ENCODE measurements at places on chromosomes 3 and 15.

DNA sequence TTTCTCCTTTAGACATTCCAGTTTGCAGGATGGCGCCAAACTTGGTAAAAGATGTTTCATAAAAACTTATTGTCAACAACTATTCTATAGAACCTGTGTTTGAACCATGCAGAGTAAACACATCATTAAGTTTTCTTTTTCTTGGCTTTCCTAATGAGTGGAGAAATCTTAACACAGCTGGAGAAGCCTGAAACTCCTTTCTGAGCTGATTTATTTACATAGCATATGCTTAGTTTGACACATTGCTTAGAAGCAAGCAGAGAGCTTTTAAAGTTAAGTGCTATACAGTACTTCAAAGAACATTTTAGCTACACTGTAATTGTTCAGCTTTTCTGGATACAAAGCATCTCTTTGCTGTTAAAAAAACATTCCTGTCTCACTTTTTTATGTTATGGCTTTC is 61.0 kb upstream of the PAQR5 start:
- DNase-seq = no peak

DNA sequence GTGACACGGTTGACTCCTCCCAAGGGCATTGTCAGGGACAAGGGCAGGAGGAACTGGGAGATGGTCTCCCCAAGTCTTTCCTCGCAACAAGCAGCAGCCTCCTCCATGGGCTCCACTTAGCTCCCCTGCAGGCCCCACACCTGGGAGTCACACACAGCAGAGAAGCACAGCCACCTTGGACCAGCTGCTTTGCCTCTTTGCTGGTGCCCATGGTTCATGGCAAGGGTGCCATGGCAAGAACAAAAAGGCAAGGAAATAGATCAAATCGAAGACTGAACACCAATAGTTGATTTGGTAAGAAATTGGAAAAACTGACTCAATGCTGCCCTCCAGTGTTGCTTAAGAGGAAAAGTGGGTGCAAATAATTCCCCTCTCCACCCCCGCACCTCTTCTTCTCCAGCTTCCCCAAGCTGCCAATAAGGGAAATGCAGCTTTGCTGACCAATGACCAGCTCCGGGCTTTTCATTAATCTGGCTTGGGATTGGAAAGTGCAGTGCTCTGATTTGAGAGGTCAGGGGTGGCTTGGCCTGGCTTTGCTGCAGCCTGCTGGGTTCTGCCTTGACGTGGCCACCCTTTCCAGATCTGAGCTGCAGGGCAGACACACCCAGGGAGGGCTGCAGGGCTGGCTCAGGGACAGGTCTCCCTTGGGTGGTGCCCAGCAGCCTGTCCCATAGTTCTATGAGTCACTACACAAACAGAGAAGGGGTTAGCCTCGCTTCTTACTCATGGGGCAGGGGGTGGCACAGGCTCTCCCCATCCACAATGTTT is 162.0 kb downstream of the KLF13 start:
- peak; percentile 66 for DNase-seq

DNA sequence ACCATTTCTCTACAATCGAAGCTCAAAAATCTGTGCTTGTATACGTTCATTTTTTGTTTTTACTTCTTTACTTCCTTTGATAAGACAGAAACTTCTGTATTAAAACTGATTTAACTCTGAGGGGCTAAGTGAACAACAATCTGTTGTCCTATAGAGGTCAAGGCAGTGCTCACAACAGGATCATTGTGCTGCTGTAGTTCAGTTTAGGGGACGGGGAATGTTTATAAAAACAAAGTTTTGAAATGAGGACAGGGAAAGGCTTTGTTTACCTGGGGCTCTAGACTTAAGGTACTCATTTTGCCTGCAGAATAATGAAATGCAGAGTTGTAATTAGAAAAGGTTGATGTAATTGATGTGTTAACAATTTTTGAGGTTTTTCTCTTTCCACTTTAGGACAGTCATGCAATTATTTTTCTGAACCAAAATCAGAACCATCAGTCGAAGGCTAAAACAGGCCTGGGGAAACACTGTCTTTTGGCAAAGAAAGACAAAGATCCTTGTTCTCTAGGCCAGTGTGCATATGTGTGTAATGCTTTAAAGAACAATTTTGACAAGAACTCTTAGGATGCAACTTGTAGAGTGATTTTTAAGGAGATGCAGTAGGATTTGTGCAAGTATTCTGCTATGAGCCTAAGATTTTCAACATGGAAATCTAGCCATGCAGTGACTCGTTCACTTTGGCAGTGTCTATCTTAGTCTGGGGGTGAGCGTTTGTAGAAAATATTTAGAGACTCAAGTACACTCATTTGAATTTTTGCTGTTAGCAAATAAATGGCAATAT is 165.2 kb downstream of the PGPEP1L start:
- no peak for DNase-seq

GRCh38 chr3:44013967-44014366 is 227.7 kb upstream of the TOPAZ1 start:
- no peak for DNase-seq

- no peak for DNase-seq
These were observed 6.9 kb upstream of the OXSR1 start for GRCh38 chr3:38158472-38158871.

DNA sequence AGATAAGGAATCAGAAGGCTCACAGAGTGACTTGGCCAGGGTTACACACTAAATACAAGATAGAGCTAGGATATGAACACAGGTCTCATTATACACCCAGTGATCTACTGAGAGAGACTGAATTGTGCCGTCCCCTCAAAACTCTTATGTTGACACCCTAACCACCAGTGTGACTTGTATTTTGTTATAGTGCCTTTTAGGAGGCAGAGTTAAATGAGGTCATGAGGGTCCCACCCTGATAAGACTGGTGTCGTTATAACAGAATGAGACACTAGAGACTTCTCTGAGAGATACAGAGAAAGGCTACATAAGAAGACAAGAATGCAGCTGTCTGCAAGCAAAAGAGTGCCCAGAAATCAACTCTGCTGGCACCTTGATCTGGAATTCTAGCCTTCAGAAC is 12.6 kb downstream of the KPNA1 start:
- no peak for DNase-seq

GRCh38 chr15:51105430-51106016 is 10.8 kb upstream of the TNFAIP8L3 start:
- no peak for DNase-seq

DNA sequence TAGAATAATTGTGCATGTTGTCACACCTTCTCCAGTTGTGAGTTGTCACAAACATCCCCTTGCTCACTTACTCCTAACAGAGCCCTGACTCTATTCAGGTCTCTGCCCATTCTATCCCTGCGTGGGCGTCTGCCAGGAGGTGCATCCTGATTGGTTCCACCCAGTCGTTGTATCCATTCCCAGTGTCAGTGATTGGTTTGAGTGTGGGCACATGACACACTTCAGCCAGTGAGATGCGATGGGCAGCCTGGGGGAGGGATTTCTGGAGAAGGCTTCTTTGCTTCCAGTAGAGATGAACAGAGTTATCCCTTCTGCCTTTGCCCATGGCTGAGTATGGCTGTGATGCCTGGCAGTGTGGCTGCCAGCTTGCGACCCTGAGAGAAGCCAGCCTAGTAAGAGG is 18.7 kb downstream of the PXYLP1 start:
- DNase-seq = no peak

DNA sequence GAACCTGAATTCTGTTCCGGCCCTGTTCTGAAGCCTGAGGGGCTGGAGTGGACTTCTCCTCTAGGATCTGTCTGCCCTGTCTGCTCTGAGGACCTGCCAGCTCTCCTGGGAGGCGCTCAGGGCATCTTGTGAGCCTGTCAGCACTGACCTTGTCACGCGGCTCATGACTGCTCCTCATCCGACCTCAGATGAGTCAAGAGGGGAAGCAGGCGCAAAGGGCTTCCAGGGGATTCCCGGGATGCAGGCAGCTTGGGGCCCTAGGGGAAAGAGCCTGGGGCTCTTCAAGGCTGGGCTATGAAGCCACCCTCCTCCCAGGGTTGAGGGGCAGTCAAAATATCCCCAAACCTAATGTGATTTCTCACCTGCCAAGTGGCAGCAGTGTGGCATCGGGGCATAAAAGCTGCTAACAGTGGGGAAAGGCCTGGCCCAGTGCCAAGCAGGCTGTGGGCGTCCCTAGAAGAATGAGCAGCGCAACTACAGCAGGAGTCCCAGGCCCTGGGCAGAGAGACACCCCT is 27.6 kb upstream of the ANKDD1A start:
- DNase-seq = peak; percentile 56

- peak; percentile 55 for DNase-seq
These were observed 1.7 kb downstream of the RORA start for GRCh38 chr15:61227269-61227949.

GRCh38 chr3:100129941-100130340 is 15.6 kb upstream of the FILIP1L start:
- DNase-seq = no peak

- no peak for DNase-seq
These were observed 20.0 kb downstream of the MBNL1 start for GRCh38 chr3:152288681-152289080.

- peak; percentile 36 for DNase-seq
These were observed 91.5 kb downstream of the MYLK start for GRCh38 chr3:123792473-123793201.

GRCh38 chr15:29849218-29849617 is 26.9 kb upstream of the TJP1 start:
- no peak for DNase-seq

GRCh38 chr3:5349343-5349742 is 161.8 kb downstream of the EDEM1 start:
- DNase-seq = no peak

DNA sequence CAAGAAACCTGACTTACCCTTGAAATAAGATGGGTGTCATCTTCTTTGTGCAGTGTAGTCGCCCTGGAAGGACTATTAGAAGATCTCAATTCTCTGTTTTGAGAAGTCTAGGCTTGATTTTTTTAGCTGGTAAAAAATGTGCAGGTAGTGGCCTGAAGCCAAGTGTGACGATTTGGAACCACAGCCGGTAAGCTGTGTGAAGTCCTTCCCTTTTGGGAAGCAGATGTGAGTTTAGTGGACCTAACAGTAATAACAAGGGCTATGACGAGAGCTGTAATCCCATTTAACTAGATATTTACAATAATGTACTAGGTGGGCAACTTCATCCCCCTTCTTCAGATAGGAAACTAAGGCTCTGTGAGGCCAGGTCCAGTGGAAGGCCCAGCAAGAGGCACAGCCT is 81.7 kb upstream of the MYZAP start:
- peak; percentile 34 for DNase-seq

- no peak for DNase-seq
These were observed 426.1 kb downstream of the IL5RA start for GRCh38 chr3:2684046-2684445.

GRCh38 chr15:100167884-100168375 is 173.8 kb downstream of the ADAMTS17 start:
- no peak for DNase-seq

DNA sequence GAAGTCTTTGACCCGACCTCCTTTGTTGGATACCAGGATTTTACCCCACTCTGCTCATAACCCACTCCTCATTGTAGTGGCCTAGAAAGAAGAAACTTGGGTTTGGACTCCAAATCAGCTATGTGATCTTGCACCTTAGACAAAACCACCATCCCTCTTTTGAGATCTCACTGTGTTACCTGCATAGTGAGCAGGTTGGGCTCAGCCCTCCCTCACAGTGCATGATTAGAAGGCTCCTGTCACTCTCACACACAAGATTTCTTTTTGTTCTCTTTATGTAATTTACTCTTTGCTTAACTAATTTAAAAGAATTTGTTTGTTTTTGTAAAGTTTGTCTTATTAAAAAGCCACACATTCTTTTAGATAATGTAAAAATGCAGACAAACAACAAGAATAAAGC is 587.8 kb downstream of the MECOM start:
- no peak for DNase-seq

DNA sequence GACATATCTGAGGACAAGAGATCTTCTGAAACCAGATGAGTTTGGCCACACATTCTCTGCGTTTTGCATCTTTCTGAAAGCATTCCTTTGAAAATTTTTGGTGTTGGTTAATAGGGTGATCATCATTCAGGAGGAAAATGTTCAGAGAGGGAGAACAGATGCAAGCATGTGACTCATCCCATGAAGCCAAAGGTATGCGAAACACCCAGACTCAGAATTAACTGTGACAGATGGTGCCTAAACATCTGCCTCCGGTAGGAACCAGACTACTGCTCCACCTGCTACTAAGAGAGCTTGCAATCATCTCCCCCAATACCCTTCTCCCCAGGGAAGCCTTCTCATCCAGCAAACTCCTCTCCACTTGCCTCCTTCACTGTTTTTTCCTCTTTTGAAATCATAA is 46.2 kb downstream of the TRIM69 start:
- DNase-seq = peak; percentile 2

DNA sequence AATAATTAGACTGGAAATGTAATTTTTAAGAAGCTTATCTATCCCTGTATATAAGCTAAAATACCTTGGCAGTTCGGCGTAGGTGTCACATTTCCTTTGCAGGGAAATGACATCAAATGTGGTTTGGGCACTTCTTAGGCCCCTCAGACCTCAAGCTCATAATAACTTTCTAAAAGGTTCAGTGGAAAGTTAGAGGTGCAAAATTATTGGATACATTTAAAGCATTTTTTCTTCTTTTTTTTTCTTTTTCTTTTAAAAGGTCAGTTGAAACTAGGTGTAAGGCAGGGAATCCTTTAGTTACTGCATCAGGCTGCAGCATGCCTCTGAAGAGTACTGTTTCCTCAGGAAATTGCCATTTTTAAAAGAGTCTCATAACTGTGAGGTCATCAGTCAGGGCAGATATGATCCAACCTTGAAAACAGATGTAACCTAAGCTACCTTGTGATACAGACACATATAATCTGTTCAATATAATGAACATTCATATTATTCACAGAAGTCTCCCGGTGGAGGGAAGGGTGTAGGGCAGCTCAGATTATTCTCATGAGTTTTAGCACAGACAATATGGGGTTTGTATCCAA is 4.8 kb downstream of the SACM1L start:
- DNase-seq = no peak

GRCh38 chr3:131917006-131917405 is 117.8 kb downstream of the CPNE4 start:
- no peak for DNase-seq

GRCh38 chr15:88385078-88385700 is 82.0 kb downstream of the MRPL46 start:
- DNase-seq = peak; percentile 85

GRCh38 chr3:112308151-112308911 is 14.3 kb upstream of the SLC9C1 start:
- DNase-seq = peak; percentile 21

DNA sequence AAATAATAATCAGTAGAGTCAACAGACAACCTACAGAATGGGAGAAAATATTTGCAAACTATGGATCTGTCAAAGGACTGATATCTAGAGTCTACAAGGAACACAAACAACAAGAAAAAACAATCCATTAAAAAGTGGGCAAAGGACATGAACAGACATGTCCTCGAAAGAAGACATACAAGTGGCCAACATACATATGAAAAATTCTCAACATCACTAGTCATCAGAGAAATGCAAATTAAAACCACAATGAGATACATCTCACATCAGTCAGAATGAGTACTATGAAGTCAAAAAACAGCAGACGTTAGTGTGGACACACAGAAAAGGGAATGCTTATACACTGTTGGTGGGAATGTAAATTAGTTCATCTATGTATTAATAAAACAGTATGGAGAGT is 33.7 kb downstream of the SLC2A2 start:
- DNase-seq = no peak

GRCh38 chr3:59418836-59419235 is 369.0 kb upstream of the CFAP20DC start:
- DNase-seq = no peak
